ENCODE measurements at places on chromosomes 13 and 19.

DNA sequence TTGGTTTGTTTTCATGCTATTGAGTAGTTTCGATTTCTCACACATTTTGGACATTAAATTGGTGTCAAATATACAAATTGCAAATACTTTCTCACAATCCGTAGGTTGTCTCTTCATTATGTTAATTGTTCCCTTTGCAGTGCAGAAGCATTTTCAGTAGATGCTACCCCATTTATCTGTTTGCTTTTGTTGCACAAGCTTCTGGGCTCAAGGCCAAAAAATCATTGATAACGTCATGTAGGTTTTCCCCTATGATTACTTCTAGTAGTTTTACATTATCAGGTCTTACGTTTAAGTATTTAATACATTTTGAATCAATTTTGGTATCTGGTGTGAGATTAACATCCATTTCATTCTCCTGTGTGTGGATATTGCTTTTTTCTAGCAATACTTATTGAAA is 14.0 kb upstream of the ZNF347 start:
- DNase-seq, result no peak

GRCh38 chr19:58513694-58514563 is 2.1 kb upstream of the SLC27A5 start:
- DNase-seq, result peak; percentile 84

GRCh38 chr19:11596156-11596555 is 1.1 kb upstream of the ZNF627 start:
- no peak for DNase-seq

DNA sequence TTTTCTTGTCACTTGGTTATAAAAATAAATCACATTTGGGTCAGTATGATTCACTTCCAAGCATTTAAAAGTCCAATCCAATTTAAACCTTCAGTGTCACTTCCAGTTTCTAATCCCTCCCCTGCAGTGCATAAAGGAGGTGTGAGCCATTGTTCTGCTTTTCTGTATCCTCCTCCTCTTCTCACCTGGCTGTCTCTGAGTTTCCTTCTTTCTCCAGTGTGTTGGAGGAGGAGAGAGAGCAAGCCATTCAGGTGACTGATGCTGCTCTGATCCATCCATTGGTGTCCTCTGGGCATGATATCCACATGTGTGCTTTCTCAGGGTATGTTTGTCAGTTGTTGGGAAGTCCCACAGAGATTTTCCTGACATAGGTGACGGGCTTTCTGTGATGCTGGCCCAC is 1.2 kb downstream of the NUDT15 start:
- DNase-seq, result no peak

DNA sequence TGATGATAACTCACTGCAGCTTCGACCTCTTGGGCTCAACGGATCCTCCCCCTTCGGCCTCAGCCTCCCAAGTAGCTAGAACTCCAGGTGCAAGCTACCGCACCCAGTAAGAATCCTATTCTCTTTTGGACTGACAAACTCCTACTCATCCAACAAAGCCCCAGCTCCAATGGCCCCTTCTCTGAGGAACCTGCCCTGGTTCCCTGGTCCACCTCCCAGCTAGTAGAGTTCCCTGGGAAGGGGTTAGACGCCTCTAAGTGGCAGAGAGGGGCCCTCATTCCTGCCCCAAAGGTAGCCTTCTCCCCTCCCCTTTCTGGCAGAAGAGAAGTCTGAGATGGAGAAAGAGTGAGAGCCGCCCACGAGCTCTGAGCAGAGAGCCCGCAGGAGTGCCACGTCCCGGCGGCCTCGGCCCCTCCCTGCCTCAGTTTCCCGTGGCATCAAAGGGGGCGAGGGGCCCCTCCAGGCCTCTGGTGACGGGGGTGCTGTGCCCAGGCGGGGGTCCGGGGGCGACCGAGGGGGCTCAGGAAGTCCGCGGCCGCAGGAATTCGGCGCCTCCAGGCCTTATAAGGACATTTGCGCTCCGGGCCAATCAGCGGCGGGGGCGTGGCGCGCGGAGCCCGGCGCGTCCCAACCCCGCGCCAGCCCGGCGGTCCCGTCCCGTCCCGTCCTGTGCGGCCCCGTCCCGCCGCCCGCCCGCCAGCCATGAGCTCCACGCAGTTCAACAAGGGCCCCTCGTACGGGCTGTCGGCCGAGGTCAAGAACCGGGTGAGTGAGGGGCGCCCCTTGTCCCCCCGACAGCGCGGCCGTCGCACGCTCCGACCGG is at the start of gene CNN2:
TSS of gene CNN2 (plus strand) at position 649 of the 823 bp plus-strand sequence. CDS start at position 703, 54 bp downstream.
- DNase-seq, result peak; percentile 78

DNA sequence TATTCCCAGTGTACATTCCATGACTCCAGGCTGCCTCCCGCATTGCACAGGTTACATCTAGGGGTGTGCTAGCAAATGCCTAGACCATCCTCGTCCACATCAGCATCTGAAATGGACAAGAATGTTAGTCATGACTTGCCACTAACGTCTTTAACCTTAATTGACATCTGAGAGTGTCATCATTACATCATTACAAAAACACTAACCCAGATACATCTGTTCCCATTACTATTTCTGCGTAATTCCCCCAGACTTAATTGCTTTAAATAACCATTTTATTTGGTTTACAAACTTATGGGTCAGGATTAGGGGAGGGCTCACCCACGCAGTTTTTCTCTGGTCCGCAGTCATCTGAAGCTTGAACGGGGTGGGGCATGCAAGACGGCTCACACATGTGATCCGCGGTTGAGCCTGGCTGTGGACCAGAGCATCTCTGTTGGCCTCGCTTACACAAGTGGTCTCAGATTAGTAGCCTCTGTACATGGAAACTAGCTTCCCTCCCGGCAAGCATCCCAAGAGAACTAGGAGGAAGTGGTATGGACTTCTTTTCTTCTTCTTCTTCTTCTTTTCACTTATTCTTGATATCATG is 15.9 kb downstream of the KL start:
- peak; percentile 49 for DNase-seq

GRCh38 chr13:23289917-23290357 is 109.2 kb downstream of the SGCG start:
- peak; percentile 45 for DNase-seq

- DNase-seq, result no peak
These were observed 26.1 kb downstream of the MBNL2 start for GRCh38 chr13:97248243-97248642.

DNA sequence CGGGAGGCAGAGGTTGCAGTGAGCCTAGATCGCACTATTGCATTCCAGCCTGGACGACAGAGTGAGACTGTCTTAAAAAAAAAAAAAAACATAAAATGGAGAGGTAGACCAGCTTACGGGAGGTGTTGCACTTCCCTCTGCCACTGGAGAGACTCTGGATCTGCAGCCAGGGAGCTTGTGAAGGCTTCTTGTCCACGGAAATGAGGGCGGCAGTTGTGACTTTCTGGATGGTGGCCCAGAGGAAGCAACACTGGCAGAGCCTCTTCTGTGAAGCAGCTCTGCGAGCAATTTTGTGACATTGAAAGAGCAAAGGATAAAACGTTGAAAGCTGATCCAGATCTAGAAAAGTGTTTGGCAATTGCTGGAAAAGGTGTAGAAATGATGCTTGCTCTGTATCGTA is 10.4 kb downstream of the SPINT2 start:
- DNase-seq, result no peak

- DNase-seq, result peak; percentile 85
These were observed 63.1 kb downstream of the SERP2 start for GRCh38 chr13:44436589-44437337.

DNA sequence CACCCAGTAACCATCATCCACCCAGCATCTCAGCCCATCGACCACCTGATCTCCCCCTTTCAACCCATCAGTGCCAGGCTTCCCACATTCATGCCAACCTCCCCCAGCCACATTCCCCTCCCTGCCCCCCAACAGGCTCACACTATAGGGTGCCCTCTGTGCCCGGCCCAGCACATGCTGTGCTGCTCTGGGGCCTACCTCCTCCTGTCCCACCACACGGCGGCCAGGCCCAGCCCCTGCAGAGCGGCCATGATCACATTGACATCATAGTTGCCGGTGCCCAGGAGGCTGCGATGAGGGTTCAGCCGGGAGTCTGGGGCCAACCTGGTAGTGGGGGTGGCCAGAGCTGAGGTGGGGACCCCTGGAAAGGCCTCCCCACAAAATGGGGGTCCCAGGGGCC is 3.6 kb downstream of the JOSD2 start:
- no peak for DNase-seq

- no peak for DNase-seq
These were observed 140.9 kb downstream of the TBC1D4 start for GRCh38 chr13:75341028-75341427.

GRCh38 chr13:44131069-44131614 is 242.5 kb upstream of the SERP2 start:
- no peak for DNase-seq

- no peak for DNase-seq
These were observed 62.9 kb upstream of the MCF2L start for GRCh38 chr13:112905990-112906641.

- peak; percentile 30 for DNase-seq
These were observed 8.0 kb downstream of the DNASE2 start for GRCh38 chr19:12872941-12873890.

GRCh38 chr13:75416327-75417011 is 65.5 kb downstream of the TBC1D4 start:
- DNase-seq, result no peak

- no peak for DNase-seq
These were observed 29.0 kb downstream of the ZNF730 start for GRCh38 chr19:23145617-23146415.

- DNase-seq, result no peak
These were observed 167.5 kb upstream of the UBL3 start for GRCh38 chr13:30017880-30018279.

DNA sequence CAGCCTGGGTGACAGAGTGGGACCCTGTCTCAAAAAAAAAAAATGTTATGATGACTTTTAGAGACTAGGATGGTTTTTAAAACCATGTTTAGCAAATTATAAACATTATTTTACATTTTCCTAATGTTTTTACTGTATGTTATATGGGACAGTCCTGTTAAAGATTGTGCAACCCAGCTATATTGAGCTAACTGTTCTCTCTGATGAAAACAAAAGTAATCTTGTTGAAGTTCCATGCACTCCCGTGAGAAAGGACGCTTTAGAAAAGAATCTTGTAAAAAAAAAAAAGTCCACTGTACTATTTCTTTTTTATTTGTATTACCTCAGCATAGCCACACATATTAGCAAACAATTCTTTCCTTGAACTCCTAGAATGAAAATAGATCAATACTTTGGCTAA is 451.2 kb downstream of the DCT start:
- DNase-seq, result no peak
